Activated CD4-positive, alpha-beta T cell treated with anti-CD3 and anti-CD28 coated beads for 24 hours (primary cell): ENCODE measurements at places on chromosomes 5 and 9.

- DNase-seq, result no peak
These were observed 29.2 kb downstream of the SUSD1 start for GRCh38 chr9:112145886-112146285.

DNA sequence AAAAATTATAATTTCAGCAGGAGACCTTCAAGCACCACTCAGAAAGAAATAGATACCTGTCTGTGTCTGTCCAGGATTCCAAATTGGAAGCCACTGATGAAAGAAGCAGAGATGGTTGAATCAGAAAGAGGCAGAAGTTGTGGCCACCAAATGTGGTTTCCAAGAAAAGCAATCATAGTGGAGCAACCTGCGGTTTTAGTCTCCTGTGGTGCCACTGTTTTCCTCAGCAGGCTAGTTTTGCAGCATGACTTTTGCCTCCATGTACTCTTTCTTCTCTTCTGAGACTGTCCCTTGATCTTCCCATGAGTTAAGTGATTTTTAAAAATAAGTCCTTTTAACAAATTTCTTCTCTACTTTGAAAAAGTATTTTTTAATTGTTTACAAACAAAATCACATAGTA lies 535.8 kb downstream of the CYLC2 start:
- no peak for DNase-seq

- DNase-seq, result no peak
These were observed 159.8 kb downstream of the PALM2AKAP2 start for GRCh38 chr9:109939698-109940342.

- no peak for DNase-seq
These were observed 323.5 kb downstream of the TLE4 start for GRCh38 chr9:79895232-79895631.

GRCh38 chr9:79562749-79563386 lies 8.9 kb upstream of the TLE4 start:
- no peak for DNase-seq

- DNase-seq, result no peak
These were observed 66.9 kb downstream of the TLR4 start for GRCh38 chr9:117771136-117771535.
